ENCODE measurements at places on chromosomes 12 and 14.

- DNase-seq, result no peak
Measured at GRCh38 chr12:77788231-77789168, 42.2 kb upstream of the NAV3 start.

- no peak for DNase-seq
Measured at GRCh38 chr12:12507121-12507520, 55.5 kb downstream of the DUSP16 start.

- no peak for DNase-seq
Measured at GRCh38 chr14:79514700-79515099, 696.6 kb downstream of the DIO2 start.

GRCh38 chr14:77436042-77436441 lies 12.7 kb upstream of the NOXRED1 start:
- no peak for DNase-seq

DNA sequence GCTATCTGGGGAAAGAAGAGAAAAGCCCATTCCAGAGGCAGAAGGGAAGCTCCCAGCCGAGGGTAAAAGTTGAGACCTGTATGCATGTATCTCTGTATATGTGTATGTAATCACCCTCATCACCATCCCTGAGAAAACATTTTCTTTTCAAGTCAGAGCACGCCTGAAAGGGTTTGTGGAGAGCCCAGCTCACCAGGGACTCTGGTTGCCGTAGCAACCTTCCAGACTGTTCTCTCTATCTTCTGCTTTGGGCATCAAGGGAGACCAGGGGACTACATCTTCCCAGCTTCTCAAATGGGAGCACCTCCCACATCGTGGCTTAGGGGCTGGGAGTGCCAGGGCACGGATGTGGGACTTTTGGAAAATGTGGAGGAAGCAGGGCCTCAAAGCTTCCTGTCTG lies 93.5 kb downstream of the GALNT8 start:
- DNase-seq, result no peak

DNA sequence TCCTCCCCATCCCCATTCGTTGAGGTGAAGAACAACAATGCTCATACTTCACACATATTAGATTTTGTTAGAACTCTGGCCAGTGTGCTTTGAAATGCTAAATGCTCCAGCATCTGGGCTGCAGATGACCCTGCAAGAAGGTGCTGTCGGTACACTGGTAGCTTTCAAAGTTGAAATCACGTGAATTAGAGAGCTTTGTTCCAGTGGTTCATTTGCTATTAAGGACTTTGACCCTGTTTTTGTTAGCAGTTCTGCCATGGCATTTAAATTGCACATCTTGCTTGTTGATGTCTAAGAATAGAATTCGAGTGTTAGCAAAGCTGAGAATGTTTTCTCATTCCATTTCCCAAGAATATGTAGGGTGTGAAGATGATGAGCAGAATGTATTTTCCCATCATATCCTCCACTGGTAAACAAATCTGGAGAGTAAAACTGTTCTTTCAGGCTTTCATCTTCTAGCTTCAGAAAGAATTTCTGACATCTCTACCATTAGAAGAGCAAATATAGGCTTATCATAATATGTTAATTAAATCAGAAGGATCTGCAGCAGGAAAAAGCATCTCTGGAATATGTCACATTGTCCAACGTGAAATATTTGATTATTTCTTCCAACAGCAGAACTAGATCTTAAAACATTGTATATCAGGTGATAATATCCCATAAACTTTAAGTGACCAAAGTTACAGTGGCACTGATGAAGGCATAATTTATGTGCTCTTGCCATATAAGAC lies 98.8 kb upstream of the PDE3A start:
- no peak for DNase-seq

- DNase-seq, result no peak
Measured at GRCh38 chr14:88962356-88962755, 137.9 kb downstream of the TTC8 start.

- DNase-seq, result peak; percentile 62
Measured at GRCh38 chr12:111359231-111359913, 9.5 kb downstream of the PHETA1 start.

DNA sequence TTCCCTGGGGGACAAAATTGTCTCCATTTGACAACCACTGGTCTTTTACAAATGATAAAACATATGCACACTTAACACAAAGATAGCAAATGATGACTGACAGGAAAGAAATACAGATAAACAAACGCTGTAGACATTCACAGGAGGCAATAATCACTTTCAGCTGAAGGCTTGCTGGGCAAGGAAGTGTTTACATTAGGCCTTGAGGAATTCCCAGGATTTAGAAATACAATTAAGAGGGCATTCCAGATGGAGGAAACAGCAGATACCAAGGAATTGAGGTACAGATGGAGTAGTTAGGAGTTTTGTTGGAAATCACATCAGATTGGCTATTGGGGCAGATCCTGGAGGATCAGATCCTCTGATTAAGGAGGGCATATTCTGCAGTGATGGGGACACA lies 93.9 kb downstream of the DYRK2 start:
- no peak for DNase-seq

Data from stimulated activated CD4-positive, alpha-beta T cell treated with anti-CD3 and anti-CD28 coated beads, Interleukin-2, amount 100 ng/mL, for 24 hours (primary cell).